ENCODE measurements at places on chromosomes 16 and 17.

GRCh38 chr17:8788998-8789397, 10.2 kb downstream of the MFSD6L start:
- DNase-seq = no peak

DNA sequence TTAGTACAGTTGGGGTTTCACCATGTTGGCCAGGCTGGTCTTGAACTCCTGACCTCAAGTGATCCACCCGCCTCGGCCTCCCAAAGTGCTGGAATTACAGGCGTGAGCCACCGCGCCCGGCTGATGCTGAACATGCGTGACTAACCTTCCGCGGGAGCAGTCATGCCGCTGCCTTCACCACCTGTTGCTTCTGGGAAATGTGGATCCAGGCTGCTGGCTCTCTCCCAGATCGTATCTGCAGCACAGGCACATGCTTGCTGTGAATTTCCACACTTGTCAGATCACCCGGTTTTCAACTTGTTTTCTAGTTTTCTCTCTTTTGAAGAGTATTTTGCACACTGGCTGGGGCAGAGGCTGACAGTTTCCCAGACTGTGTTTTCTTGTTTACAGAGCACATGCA, 97.9 kb downstream of the ADCY9 start:
- no peak for DNase-seq

DNA sequence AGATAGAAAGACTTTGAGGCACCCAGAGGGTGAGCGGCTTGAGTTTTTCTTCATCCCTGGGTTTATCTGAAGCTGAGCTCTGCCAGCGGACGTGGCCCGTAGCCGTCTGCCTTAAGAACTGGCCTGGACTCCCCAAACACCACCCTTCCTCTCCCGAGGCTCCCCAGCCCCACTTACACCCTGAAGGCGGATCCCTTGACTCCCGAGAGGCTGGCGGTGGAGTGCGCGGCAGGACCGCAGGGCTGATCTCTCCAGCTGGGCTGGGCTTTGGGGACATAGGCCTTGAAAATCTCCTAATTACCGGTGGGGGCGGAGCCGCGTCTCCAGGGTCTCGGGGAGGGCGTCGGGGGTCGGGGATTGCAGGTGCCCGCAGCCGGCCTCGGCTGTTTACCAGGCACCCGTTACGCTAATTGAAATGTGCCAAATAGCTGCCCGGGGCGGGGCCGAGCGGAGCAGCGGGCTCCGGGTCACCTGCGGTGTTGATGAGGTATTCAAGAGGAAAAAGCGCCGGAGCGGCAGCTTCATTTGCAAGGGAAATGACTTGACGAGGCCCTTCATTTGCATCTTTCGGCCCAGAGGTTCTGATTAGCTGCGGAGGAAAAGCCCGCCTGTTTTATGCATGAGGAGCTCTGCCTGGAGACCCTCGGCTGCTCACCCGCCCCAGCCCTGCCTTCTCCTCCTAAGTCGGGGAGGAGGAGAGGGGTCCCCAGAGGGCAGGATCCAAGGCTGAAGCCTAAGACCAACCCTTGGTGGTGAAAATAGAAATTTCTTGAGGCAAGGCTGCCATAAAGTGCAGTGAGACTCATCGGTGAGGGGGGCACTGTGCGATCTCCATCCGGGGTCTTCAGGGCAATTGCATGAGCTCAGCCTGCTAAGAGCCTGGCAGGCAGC, 100.7 kb downstream of the MGAT5B start:
- DNase-seq = no peak

DNA sequence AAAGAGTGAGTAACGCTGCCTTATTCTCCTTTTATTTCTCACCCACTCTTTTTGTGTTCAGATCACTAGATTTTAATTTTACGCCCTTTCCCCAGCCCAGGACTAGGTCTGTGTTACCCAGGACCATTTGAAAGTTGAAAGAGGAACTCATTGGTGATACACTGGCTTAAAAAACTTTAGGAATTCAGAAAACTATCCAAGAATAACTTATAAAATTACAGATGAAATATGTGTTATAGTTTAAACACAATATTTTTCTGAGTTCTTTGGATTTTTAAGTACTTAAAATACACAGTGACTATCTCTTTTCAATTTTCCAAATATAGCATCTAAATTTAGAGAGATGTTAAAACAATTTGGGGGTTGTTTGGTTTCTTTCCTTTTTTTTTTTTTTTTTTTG, 385.2 kb downstream of the CDH13 start:
- no peak for DNase-seq

- DNase-seq = no peak
Observed at GRCh38 chr16:12170103-12171040, 193.8 kb downstream of the SNX29 start.

DNA sequence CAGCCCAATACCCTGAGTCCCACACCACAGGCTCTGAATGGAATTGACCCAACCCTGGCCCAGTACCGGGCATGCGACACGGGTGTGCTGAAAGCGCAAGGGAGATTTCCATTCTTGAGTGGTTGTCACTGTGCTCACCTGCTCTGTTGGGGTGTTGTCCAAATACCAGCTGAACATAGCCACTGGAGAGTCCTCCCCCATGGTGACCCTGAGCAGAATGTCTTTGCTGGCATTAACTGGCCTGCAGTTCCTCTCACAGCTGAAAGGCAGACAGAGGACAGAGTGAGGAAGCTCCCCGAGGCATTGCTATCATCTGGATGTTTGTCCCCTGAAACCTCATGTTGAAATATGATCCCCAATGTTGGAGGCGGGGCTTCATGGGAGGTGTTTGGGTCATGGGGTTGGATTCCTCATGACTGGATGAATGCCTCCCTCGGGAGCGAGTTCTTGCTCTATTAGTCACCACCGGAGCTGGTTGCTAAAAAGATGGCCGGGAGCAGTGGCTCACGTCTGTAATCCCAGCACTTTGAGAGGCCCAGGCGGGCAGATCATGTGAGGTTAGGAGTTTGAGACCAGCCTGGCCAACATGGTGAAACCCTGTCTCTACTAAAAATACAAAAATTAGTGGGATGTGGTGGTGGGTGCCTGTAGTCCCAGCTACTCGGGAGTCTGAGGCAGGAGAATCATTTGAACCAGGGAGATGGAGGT, 57.3 kb upstream of the BCO1 start:
- peak; percentile 94 for DNase-seq

GRCh38 chr16:31460582-31461002, 1.3 kb downstream of the ARMC5 start:
- DNase-seq = peak; percentile 67

DNA sequence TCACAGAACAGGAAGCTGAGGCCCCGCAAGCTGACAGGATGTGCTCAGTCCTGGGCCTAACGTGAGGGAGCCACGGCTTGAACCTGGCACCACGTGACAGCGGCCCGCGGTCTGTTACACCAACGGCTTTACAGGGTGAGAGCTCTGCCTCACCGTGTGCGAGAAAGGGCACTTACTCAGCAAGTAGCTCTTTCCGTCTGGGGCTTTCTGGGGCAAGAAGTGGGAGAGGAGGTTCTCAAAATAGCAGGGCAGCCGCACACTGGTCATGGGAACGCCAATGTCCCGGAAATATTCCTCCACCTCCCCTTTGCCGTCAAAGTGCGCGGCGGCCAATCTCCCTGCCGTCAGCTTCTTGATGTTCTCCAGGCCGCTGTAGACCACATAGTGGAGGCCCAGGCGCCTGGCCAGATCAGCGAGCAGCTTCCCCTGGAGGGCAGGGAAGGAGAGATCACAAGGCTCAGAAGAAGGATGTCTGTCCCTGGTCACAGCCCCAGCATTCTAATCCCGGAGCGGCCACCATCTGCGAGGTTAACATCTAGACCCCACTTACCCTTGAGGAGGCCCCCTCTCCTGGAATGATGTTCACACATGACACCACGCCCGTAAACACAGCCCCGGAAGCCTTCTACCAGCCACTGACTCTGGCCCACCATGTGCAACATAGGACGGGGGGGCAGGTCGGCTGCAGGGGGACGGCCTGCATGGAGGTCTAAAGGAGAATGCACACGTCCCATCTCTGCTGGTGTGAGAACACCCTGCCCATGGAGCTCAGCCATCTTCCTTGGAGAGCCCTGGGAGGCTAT, 8.2 kb downstream of the NMRAL1 start:
- DNase-seq = no peak

DNA sequence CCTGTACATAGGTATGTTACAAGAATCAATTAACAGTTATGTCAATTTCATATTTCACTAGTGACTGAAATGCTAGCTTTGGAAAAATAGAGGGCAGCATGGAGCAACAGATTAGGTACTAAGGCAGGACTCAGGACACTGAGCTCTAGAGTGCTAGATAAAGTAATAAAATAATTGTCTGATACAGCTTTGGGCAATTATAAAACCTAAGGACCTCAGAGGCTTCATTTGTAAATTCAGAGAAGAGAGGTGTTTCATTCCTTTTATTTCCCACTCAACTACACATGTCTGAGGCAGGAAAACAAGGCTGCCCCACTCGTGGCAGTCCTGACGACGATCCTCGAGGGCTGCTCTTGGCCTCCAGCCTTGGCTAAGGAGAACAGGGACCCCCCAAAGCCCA, 81.5 kb downstream of the CA4 start:
- peak; percentile 37 for DNase-seq

GRCh38 chr16:27156579-27156978, 46.7 kb upstream of the KDM8 start:
- no peak for DNase-seq

All from HCEC 1CT (cell line).